ENCODE measurements at places on chromosomes 11 and 22.

- DNase-seq = no peak
These were observed 17.7 kb upstream of the RGL4 start for GRCh38 chr22:23673050-23673620.

GRCh38 chr11:8665222-8665621, 17.2 kb downstream of the TRIM66 start:
- no peak for DNase-seq

GRCh38 chr22:44664149-44664548, 37.9 kb upstream of the PRR5 start:
- no peak for DNase-seq

GRCh38 chr11:33557201-33557600, 143.4 kb downstream of the C11orf91 start:
- no peak for DNase-seq

GRCh38 chr11:27930946-27931345, 177.0 kb downstream of the KIF18A start:
- DNase-seq = no peak

GRCh38 chr22:37043828-37044538, 7.6 kb upstream of the KCTD17 start:
- no peak for DNase-seq

GRCh38 chr11:107757661-107758060, 45.8 kb upstream of the SLN start:
- no peak for DNase-seq

GRCh38 chr22:25347752-25348102, 128.3 kb downstream of the CRYBB2 start:
- DNase-seq = no peak

All from stimulated activated CD8-positive, alpha-beta memory T cell treated with anti-CD3 and anti-CD28 coated beads, Interleukin-7, amount 100 ng/mL, for 1 hour (primary cell).